ENCODE measurements at places on chromosomes 12 and 14.

DNA sequence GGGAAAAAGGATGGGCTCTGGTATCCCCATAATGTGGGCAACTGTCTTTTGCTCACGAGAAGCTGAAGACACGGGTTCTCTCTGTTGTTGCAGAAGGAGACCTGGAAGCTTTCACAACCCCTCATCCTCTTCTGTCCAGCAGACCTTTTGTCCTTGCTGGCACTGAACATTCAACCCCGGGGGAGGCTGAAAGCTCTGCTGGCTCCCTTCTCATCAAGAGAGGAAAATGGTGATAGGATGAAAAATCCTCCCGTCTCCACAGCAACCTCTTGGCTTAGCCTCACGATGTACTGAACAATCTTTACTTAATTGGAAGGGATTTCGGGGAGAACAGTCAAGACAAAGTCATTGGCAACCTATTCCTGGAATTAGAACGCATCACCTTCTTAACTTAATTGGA, 39.0 kb downstream of the ELK3 start:
- DNase-seq = no peak

DNA sequence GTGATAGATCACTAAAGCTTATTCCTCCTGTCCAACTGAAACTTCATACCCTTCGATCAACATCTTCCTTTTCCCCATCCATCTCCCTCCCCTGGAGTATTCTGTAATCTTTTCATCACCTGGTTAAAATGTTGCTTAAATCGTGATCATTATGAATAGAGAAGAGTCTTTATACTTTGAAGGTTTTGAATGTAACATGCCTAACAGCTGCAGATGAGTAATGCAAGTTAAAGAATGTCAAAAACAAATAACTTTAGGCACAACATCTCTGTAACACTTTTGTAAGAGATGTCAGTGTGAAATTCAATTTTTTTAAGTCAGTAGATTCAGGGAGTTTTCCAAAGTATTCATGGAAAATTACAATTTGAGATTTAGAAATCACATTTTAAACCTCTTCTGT, 25.0 kb downstream of the RXYLT1 start:
- no peak for DNase-seq

DNA sequence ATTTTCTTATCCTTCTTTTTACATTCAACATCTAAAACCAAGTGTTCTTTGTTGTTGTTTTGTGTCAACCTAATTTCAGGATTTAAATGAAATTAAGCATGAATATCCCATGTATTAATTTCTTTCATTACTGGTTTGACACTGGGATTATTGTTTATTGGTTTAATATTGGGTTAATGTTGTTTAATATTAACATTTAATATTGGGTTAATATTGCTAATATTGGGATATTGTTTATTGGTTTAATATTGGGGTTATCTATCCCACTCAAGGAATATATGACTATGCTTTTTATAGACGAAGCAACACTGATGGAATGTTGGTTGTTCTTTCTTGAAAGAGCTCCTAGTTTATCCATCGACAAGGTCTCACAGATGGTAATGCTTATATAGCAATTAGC, 45.9 kb downstream of the TMPRSS12 start:
- DNase-seq = no peak

- no peak for DNase-seq
Observed at GRCh38 chr14:26905229-26905628, 307.4 kb upstream of the NOVA1 start.

- DNase-seq = no peak
Observed at GRCh38 chr12:26275313-26276131, 80.1 kb downstream of the SSPN start.

- DNase-seq = no peak
Observed at GRCh38 chr14:77605392-77605972, 11.0 kb downstream of the SPTLC2 start.

DNA sequence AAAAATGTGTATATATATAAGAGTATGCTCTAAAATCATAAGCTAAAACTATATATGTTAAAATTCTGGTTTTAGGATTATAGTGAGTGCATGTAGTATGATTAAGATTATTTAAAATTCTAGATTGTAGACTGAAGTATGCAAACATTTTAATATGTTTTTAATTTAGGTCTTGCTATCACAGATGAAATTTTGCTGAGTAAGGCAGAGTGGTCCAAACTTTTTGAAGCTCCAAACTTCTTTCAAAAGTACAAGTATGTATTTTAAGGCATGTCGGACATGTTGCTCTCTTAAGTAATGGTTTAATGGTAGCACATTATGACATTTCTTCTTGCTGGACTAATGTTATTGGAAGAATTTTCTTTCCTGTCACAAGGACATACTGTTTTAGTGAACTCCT, 34.6 kb downstream of the PAPOLA start:
- no peak for DNase-seq

GRCh38 chr14:25010471-25010870, 39.5 kb downstream of the STXBP6 start:
- DNase-seq = peak; percentile 18

- no peak for DNase-seq
Observed at GRCh38 chr14:72513346-72513745, 380.6 kb downstream of the DPF3 start.

DNA sequence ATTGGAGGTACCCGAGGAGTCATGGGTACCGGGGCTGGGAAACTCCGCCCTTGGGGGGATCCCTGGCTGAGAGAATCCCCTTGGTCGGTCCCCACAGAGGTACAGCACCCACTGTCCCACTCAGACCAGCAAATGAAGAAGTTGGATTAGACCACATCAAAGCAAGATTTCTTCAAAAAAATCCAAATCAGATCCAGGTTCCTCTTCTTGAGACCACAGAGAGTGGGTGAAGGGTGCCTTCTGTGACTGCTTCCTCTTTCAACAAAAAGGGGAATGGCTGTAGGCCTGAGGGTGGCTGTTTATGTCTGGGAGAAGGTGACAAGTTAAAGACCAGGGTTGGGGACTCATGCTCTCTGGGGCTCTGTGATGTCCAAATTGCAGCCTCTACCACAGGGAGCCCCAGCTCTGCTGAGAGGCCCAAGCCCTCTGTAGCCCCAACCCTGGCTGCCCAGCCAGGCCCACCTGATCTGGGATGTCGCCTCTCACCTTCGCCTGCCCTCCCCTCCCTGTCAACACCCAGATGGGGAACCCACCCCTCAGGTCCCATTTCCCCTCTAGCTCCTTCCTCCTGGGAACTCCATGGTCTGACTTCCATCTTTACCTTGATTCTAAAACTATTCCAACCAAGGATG, 50.9 kb downstream of the ZFP36L1 start:
- DNase-seq = no peak

- DNase-seq = peak; percentile 74
Observed at GRCh38 chr14:22900081-22900799, 17.2 kb downstream of the REM2 start.

DNA sequence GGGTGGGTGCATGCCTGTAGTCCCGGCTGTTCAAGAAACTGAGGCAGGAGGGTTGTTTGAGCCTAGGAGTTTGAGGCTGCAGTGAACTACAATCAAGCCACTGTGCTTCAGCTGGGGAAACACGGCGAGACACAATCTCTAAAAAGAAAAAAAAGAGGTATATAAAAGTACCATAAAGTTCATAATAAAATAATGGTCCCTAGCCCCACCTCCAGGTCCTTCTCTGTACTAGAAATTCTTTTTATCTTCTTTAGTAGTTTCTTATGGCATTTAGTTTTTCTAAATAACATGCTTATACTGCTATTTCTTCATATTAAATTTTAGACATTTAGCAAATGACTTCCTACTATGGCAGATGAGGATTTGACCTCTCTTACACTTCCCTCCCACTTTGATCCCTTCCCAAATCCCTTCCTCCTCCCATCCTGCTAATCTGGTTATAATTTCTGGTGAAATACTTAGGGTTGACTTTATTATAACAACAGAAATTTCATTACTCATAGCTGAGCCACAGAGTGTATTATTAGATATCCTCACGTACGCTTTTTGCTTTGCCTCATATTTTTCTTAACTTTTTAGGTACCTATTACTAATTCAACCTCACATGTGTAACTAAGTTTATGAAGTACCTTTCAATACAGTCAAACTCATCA, 94.7 kb downstream of the SLC41A2 start:
- DNase-seq = peak; percentile 72

GRCh38 chr12:64220046-64220445, 2.0 kb downstream of the KICS2 start:
- DNase-seq = no peak

DNA sequence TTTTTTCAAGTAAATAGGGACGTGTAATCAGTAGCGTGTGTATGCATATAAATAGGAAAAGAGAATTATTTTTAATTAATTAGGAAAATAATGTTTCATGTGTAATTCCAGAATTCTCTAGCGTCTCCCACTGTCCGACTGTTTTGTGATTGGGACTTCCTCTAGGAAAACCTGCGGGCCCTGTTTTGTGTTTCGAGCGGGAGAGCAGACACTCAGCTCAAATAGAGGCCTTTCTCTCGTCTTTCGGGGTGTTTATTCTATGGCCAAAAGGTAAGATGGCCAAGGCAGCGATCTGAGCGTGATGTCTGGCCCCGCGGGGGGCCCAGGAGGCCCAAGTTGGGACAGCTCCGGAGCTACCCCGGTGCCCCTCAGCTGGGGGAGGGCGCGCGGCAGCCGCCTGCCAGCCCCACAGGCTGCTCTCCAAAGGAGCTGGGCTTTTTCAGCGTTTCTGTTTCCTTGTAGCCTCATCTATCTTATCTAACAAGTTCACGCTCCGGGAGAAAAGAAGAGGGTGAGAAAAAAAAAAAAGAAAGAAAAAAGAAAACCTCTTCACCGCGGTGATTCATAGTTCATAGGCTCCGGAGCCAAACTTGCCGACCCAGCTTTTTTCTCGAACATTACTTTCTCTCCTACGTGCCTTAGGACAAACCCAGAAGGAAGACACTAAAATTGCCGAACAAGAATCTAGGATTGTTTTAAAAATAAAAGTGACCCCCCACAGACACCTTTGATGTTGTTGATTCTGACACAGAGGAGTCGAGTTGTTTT, 7.5 kb upstream of the FOXG1 start:
- no peak for DNase-seq

- DNase-seq = no peak
Observed at GRCh38 chr12:120847814-120848213, 56.3 kb downstream of the SPPL3 start.

GRCh38 chr14:36866867-36867266, 205.2 kb downstream of the PAX9 start:
- no peak for DNase-seq

DNA sequence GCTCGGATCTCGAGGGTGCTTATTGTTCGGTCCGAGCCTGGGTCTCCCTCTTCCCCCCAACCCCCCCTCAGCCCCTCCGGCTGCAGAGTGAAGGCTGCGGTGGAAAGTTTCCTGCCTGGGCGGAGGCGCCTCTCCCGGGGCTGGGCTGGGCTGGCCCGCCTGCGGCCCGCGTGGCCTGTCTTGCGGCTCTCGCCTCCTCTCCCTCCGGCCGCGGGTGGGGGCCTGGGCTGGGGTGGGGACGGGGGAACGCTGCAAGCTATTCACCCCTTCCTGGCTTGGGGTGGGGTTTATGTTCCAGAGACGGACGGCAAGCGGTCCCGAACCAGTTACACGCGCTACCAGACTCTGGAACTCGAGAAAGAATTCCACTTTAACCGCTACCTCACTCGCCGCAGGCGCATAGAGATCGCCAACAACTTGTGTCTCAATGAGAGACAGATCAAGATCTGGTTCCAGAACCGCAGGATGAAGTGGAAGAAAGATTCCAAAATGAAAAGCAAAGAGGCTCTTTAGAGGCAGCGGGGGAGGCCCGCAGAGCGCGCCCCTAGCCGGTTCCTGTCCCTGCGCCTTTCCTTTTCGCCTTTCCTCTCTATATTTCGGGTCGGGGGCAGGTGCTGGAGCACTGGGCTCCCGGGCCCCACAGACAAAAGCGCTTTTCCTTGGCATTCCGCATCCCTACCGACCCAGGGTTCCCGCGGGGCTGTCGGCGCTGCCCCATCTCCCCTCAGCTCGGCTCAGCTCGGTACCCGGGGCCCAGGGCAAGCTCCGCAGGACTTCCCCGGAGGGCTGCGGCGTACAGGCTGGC, 1.3 kb downstream of the HOXC5 start:
- DNase-seq = peak; percentile 85

GRCh38 chr12:132806857-132807256, 21.8 kb downstream of the GOLGA3 start:
- no peak for DNase-seq

- DNase-seq = no peak
Observed at GRCh38 chr12:14214495-14214894, 151.0 kb upstream of the ATF7IP start.

- no peak for DNase-seq
Observed at GRCh38 chr12:128336204-128337070, 69.5 kb downstream of the TMEM132C start.

- DNase-seq = peak; percentile 95
Observed at GRCh38 chr12:47277972-47278448, 198.3 kb upstream of the AMIGO2 start.

GRCh38 chr12:5232826-5233500, 189.3 kb downstream of the KCNA5 start:
- no peak for DNase-seq

DNA sequence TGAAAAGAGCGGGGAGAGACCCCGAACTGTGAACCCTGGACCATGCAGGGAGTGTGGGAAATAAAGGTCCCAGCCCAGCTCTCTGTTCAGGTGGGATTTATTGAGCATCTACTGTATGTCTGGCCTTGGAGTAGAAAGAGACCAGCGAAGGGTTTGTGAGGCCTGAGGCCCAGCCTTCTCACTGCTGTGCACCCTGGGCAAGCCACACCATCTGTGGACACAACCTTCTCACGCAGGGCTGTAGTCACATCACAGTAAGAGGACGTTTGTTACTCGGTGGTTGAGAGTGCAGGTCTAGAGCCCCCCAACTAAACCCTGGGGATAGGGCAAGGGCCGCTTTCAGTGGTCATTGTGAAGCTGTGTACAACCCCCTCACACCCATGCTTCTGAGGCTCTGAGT, 18.2 kb downstream of the FAM222A start:
- no peak for DNase-seq

DNA sequence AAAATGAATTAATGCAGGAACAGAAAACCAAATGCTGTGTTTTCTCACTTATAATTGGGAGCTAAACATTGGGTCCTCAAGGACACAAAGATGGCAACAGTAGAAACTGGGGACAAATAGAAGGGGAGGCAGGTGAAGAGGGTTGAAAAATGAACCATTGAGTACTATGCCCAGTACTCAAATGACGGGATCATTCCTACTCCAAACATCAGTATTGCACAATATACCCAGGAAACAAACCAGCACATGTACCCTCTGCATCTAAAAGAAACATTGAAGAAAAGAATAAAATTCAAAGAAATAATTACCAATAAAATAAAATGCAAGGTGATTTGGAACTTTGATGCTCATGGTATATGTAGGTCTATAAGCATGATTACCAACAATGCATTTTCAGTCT, 110.8 kb downstream of the LMO3 start:
- no peak for DNase-seq

DNA sequence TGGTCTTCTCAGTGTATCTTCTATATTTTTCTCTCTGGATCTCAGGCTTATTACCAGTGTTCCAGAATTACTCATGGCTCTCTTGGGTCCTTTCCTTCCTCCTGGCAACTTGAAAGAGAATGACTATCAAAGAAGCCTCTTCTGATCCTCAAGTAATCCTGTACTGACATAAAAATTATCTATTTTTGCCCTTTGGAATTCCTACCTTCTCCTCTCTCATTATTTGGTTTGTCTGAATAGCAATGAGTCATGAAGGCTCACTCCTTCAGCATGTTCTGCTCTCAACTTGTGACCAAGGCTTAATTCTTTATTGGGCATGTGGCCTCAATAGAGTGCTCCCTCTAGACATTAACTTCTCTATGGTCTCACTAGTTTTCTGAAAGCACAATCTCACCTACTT, 553.6 kb upstream of the ATP2B1 start:
- DNase-seq = peak; percentile 66

Measured in fibroblast of skin of abdomen (primary cell).